PC-9 (cell line): ENCODE measurements at places on chromosomes 1 and 21. TPM values are rescaled to one million over a fixed set of nuclear protein-coding genes. Genes with fewer than 3 reads are reported as not detected.

PRDM16 gene
- not detected in 2 replicates for total RNA-seq

VWA5B1 gene
- not detected in 2 replicates for total RNA-seq

DYRK3 gene
- 3.3 and 3.9 TPM in 2 replicates for total RNA-seq

IL10 gene
- not detected in 2 replicates for total RNA-seq

TSSK3 gene
- total RNA-seq, result 3.8 and 3.9 TPM in 2 replicates

CATSPERE gene
- total RNA-seq, result 0.30 and 1.2 TPM in 2 replicates

DNA sequence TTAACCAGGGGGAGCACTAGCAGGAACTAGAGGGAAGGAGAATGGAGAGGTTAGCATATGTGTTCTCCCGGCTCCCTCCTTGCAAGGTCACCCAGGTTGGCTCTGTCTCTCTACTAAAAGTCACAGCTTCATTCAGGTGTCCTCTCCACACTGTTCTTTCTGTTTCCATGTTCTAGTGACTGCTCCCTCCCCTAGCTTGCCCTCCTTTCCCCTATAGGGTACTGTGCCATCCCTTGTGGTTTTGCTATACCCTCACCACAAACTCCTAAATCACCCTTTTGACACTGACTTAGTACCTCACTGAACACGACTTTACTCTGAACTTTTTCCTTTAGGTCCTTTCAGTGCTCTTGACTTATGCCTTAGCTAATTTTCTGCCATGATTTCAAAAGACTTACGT, 389.3 kb downstream of the ST6GALNAC3 start:
- no peak for DNase-seq

DNA sequence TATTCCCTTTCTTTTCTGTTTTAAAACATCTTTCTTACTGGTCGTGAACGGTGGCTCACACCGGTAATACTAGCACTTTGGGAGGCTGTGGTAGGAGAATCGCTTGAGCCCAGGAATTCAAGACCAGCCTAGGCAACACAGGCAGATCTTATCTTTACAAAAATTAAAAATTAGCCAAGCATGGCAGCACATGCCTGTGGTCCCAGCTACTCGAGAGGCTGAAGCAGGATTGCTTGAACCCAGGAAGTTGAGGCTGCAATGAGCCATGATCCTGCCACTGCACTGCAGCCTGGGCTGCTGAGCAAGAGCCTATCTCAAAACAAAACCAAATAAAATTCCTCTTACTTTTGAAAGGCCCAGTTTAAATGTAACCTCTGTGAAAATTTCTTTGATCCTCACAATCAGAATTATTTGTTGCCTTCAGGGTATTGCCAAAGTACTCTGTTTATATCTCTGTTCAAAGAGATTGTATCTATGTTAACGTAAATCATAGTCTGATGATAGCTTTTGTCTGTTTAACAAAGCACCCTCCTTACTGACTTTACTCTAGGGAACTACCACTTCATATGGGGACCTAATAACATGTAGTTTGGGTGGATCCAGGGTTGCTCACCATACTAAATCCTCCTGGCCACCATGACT, 71.6 kb downstream of the RERE start:
- no peak for DNase-seq

DNA sequence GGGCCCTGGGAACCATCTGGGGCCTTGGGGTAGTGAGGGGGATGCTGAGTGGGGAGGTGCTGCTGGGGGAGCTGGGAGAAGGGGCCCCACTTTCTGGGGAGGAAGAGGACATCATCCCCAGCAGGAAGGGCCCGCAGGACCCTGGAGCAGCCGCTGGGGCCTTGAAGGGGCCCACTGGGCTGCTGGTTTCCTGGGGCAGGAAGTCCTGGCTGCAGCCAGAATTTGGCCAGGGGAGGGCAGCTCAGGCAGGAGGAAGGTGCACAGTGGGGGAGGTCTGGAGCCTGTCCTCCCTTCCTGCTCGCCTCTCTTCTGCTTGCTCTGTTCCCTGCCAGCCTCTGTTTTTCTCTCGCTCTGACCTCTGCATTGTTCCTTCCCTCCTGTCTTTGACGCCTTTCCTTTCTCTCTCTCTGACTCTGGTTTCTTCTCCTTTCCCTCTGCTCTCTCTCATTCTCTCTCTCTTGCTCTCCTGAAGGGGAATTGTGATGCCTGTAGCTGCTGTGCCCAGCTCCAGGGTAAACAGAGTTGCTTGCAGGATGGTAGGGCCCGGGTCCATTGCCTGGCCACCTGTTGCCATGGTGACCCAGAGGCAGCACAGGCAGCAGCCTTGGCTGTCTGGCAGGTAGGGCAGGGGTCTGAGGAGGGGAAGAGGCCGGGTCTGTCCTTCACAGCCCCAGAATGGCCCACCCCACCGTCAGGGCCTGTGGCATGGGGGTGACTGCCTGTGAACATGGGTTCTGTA, 23.9 kb downstream of the ACOT11 start:
- DNase-seq, result no peak

GRCh38 chr1:2190491-2190976, 4.0 kb downstream of the FAAP20 start:
- DNase-seq, result no peak

- no peak for DNase-seq
These were observed 54.5 kb downstream of the HMGB4 start for GRCh38 chr1:33918368-33918767.

DNA sequence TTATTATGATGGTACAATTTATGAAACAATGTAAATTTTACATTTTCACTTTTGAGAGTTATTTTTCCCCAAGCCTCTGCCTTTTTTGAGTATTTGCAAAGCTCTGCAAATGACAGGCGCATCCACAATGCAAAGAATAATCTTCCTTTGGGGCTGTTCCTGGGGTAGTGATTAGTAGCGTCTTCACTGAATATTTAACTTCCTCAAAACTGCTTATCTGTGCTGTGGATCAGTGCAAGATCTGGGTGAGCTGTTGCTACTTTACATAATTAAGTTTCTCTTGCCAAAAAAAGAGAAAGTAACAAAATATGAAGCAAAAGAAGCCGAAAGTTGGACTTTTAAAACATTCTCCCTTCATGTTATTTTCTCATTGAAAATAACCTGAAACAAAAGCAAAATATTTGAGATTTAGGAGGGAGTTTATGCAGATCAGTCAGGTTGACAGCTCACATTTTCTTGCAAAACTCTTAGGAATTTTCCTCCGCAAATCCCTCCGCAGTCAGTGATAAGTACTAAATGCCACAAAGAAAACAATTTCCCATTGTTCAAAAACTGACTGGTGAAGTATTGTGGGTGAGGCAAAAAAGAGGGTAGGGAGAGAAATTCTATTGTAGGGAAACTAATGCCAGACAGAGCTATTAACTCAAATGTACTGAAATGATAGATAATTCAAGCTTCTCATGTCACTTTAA, 276.4 kb upstream of the B3GALT2 start:
- DNase-seq, result no peak

DNA sequence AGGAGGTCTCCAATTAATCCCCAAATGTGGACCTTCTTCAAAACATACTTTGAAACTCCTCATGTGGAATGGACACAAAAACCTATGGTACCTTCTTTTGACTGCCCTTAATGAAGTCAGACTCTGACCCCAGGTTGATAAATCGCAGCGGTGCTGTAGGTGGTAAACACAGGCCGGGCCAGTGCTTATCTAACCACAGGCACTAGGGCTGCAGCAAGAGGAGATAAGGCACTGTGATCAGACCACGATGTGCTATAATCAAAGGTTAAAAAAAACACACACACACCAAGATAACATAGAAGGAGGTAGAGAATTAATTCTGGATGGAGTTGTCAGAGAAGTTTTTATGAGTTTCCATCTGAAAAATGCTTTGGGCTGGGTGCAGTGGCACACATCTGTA, 52.3 kb upstream of the SIPA1L2 start:
- DNase-seq, result no peak

- no peak for DNase-seq
These were observed 4.7 kb downstream of the HES2 start for GRCh38 chr1:6414881-6415626.

GRCh38 chr1:7616076-7616832, 154.8 kb upstream of the VAMP3 start:
- DNase-seq, result no peak

- DNase-seq, result no peak
These were observed 12.4 kb upstream of the LRRN2 start for GRCh38 chr1:204697893-204698292.

- peak; percentile 7 for DNase-seq
These were observed 136.8 kb upstream of the RUNX3 start for GRCh38 chr1:25066731-25067517.

DNA sequence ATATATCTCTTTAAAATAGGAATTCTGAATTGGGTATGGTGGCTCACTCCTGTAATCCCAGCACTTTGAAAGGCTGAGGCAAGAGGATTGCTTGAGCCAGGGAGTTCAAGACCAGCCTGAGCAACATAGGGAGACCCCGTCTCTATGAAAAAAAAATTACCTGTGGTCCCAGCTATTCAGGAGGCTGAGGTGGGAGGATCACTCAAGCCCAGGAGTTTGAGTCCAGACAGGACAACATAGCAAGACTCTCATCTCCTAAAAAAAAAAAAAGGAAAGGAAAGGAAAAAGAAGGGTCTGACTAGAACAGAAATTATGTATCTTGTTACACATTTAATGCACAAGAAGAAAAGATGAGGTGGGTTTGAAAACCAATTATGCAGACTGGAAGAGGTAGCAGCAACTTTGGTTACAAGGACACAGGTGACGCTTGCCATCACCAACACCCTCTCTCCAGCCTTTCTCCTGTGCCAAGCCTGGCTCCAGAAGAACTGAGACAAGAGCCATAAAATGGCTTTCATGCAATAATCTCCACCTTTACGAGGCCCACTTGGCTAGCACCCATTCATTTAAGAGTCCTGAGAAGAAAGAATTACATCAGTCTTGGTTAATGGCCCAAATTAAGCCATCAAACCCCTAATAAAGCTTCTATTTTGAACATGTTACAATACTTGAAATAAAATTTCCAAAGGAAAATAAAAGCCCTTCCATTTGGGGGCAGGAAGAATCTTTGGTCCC, 4.8 kb upstream of the SELENBP1 start:
- no peak for DNase-seq

- DNase-seq, result no peak
These were observed 128.5 kb upstream of the ZNHIT6 start for GRCh38 chr1:85836736-85837135.

DNA sequence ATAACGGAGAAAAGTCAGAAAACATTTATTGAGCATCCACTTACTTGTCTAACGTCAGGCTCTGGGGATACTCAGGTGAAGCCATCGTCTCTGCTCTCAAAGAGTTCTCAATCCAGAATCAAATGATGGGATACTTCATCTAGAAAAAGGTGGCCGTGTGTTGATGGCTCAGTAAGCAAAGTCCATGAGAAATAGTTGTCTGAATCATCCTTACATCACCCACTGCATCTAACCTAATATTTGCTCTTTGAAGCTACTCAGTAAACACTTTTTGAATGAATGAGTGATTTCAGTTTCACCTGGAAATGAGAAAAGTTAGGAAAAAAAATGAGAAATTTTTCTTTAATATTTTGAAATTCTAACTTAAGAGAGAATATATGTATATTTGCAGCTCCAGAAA, 155.3 kb upstream of the PKN2 start:
- no peak for DNase-seq

DNA sequence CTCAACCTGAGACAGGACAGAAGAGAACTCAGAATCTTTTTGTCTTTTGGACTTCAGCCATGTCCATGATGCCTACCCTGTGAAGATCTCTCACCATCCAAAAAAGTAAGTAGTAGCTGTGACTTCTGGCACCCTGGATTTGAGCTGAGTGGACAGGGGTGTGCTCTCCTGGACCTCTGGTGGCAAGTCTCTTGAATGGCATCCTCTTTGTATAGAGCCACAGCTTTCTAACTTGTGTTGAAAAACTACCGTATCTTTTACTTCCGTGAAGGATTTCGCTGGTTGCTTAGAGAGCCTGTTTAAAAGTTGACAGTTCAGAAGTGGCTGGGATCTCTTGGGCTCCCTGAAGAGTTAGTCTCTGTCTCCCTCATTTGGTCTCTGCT, 1.8 kb downstream of the MFN2 start:
- peak; percentile 58 for DNase-seq

DNA sequence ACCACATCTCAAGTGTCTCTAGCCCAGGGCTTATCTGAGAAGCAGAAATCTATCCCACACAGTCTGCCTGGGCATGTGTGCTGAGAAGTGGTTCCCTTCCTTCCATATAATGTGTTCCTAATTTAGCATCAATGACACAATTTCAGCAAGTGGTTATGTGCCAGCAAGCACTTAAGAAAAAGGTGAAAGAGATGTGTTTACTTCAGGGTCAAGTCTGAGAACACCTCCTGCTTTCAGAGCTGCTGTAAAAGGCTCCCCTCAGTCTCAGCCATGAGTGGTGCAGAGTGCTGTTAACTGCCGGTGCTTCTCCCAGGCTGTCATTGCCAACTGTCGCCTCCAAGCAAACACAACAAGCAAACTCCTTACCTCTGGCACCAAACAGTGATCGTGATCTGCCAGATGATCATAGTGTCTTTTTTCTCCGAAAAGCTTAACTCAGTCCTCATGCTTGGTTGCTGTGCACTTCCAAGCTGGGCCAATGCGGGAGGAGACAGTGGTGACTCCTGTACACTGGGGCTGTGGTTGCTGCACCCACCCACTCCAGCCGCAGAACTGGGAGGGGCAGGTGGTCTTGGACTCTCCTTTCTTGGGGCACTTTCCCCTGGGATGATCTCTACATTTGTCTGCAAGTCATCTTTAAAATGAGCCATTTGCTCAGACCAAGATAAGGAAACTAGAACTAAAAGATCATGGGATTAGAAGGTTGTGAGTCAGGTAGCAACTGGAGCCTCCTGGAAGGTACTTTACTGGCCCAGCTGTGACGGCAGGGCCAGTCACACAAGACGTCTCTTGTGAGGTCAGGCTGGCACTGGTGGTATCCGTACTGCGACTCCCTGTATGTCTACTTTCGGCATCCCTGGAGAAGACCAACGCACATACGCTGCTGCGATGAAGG, 32.4 kb downstream of the ATP1A1 start:
- DNase-seq, result no peak
